Motor neuron (in vitro differentiated cells): ENCODE measurements at places on chromosomes 6 and 20. TPM values are rescaled to one million over a fixed set of nuclear protein-coding genes. Genes with fewer than 3 reads are reported as not detected.

PEX3 gene
- total RNA-seq: 18.8 and 19.4 TPM in 2 replicates

SFTA2 gene
- total RNA-seq: not detected in 2 replicates

GRCh38 chr6:29919506-29920445 lies 22.6 kb upstream of the HLA-A start:
- no peak for ATAC-seq

COL21A1 gene
- total RNA-seq: 107 and 124 TPM in 2 replicates

RBM24 gene
- 0.19 and 0.27 TPM in 2 replicates for total RNA-seq

ARFGAP1 gene
- 61.4 and 65.2 TPM in 2 replicates for total RNA-seq

DNA sequence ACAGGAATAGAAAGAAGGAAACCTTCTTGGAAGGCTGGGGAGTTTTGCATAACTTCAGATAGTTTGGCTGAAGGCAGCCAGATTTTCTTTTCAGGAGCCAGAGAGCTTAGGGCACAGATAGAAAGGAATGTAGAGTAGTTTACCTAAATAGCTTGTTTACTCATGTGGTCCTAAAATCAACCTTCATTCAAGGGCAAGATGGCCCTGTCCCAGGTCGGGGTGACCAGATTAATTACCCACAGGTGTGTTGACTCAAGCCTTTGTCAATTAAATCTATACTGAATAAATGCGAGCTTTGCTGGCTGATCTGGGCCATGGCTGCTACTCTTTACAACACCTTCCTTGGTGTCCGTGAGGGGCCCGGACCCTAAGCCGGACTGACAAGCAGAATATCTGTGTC lies 792.0 kb upstream of the MAN1A1 start:
- ATAC-seq: no peak

GRCh38 chr6:122459240-122459639 lies 12.4 kb downstream of the SERINC1 start:
- ATAC-seq: no peak

DNA sequence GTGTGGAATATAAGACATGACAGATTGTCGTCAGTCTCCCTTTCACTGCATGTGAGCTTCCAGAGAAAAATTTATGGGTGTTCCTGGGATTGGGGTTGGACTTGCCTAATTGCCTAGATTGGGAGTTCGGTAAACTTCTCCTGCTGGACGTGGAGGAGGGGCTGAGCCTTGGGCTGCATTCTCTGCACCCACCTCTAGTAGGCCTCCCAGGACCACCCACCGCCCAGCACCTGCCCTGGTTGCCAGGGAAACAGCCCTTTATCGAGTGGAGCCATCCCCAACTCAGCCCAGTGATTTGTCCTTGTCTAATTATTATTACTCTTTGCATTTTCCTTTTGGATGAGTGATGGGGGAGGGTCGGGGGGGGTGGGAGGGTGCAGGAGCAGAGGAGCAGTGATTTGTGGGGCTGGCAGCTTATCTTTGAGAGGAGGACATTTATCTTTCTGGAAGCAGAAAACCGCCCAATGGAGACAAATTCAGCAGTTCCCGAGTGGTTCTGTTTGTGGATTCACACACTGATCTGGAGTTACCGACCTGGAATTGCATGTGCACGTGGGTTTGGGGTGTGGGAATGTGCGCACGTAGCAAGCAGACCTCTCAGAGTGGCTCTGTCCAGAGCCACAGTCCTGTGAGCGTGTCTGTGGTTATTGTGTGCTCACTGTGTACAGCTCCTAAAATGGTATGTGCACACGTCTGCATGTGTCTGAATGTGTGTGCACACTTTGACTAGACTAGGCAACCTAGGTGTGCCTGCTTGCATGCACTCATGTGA lies 104.5 kb downstream of the DHX35 start:
- ATAC-seq: peak; percentile 91

VSX1 gene
- total RNA-seq: 0.21 TPM in 1 of 2 replicates, not detected in the other

- no peak for ATAC-seq
Observed at GRCh38 chr20:3651204-3651962, 11.8 kb downstream of the GFRA4 start.
